ENCODE measurements at places on chromosomes 13 and 19.

GRCh38 chr13:110638814-110639806 lies 23.8 kb downstream of the NAXD start:
- DNase-seq, result no peak

DNA sequence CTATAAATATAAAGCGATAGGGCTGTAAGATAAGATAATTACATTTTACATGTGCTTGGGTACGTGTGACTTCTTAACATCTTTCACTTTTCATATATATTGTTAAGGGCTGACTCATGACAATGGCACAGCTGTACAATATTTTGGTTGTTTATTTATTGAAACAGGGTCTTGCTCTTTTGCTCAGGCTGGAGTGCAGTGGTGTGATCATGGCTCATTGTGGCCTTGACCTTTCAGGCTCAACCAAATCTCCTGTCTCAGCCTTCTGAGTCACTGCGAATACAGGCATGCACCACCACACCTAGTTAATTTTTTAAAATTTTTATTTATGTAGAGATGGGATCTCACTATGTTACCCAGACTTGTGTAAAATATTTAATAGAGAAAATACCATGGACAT lies 2532.4 kb upstream of the PCDH20 start:
- no peak for DNase-seq

- peak; percentile 59 for DNase-seq
Observed at GRCh38 chr19:58555369-58555885, 522 bp upstream of the CHMP2A start.

GRCh38 chr13:113403255-113404104 lies 39.5 kb upstream of the GRTP1 start:
- peak; percentile 57 for DNase-seq

DNA sequence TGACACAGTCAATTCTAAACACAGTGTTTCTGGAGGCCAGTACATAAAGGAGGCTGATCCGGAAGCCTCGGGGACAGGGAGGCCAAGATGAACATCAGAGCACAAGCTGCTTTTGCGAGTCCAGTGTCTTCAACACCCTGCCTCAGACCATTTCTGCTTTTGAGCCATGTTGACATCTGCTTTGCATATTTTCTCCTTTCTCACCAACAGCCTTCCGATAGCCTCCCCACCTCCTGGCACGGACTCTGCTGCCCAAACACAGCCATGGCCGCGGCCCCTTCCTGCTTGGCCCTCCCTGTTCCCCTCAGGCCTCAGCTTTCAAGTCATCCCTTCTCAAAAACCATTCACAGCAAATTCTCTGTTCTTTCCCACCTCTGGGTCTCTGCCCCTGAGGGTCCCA lies 3.6 kb downstream of the LRRC25 start:
- DNase-seq, result no peak

- no peak for DNase-seq
Observed at GRCh38 chr19:31181535-31181934, 167.7 kb downstream of the TSHZ3 start.

GRCh38 chr13:46154136-46154801 lies 27.7 kb downstream of the LCP1 start:
- DNase-seq, result no peak

DNA sequence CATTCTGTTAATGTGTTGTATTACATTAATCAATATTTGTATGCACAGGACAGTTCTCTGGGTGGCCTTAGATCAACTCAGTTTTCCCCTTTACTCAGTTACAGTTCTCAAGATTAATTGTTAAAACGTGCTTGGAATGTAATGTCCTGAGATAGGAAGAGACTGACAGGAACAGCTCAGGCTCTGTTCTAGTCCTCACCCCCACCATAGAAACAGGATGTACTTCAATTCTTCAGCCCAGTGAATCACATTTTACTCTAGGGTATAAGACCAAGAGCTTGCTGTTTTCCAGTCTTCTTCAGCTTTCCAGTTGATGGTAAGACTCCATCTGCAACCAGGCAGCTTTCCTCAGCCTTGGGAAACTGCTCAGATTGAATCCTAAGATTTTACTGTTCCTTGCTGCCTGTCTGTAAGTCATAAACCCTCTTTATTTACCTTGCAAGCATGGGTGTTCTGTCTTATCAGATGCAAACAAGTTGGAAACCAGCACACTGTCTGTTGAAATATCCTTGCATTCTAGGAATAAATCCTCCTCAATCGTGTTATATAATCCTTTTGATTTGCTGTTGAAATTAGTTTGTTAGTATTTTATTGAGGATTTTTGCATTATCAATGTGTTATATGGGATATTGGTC lies 836.9 kb upstream of the PCDH9 start:
- no peak for DNase-seq

DNA sequence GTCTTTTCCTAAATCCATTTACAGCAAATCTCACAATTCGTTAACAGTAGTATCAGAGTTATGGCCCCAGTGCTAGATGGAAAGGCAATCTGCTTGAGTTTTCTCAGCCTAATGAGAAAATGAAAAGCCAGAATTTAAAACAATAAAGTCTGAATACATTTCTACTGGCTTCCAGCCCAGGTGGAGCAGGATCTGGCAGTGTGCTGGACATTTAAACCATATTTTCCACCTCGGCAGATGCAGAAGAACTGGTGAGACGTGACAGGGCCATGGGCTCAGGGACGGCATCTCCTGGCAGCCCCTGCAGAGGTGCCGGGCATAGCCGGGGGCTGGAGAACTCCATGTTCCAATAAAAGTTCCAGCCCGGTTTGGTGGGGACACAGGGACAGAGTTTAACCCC lies 7.1 kb downstream of the SMIM7 start:
- no peak for DNase-seq

- no peak for DNase-seq
Observed at GRCh38 chr13:70051531-70051930, 56.1 kb upstream of the ATXN8OS start.

- peak; percentile 80 for DNase-seq
Observed at GRCh38 chr19:52343548-52343947, 7.5 kb downstream of the ZNF610 start.

GRCh38 chr13:31540281-31540680 lies 199.0 kb upstream of the RXFP2 start:
- no peak for DNase-seq

DNA sequence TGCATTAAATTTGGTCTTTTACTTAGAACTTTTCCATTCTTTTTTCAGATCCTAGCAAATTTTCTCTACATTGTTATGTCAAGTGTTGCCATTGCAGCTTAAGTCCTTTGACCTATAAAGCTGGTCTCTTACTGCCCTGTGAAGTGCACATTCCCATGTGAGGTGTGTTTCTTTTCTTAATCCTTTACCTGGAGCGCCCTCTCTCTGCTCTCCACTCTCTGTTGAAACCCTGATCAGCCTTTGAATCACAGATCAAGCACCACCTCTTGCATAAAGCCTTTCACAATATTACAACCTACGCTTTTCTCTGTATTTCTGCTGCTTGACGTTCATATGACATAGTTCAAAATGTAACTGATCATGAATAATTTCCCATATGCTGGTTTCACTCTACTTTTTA lies 84.8 kb downstream of the PCDH17 start:
- no peak for DNase-seq

GRCh38 chr19:14023404-14024235 lies 4.3 kb upstream of the RLN3 start:
- no peak for DNase-seq

- DNase-seq, result no peak
Observed at GRCh38 chr19:16837035-16837362, 7.8 kb downstream of the SIN3B start.

- no peak for DNase-seq
Observed at GRCh38 chr19:49125025-49125731, 5.8 kb downstream of the PPFIA3 start.

DNA sequence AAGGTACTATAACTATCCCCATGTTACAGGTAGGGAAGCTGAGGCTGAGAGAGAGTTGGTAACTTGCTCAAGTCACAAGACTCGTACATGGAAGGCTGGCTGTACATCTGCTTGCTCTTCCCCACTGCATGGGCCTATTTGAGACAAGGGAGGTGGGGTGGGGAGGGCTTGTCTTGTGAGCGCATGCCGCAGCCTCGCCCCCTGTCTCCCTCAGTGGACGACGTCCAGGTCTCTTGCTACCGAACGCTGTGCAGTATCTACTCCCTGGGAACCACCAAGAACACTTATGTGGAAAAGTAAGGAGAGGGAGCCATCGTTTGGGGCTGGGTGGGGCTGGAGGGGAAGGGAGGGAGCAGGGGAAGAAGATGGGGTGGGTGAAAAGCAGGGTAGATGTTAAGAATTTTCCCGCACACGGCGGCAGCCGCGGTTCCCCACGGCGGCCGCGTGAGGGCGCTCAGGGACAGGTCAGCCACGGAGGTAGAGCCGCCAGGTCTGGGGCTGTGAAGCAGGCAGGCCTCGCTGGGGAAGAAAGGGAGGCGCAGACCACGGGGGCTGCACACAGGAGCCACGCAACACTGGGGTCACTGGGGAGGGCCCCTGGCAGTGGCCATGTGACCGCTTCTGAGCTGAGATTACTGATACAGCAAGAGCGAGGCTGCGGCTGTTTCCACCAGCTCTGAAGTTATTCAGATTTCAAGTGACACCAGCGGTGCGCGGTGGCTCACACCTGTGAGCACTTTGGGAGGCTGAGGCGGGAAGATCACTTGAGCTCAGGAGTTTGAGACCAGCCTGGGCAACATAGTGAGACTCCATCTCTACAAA lies 81.5 kb downstream of the RYR1 start:
- DNase-seq, result peak; percentile 91

DNA sequence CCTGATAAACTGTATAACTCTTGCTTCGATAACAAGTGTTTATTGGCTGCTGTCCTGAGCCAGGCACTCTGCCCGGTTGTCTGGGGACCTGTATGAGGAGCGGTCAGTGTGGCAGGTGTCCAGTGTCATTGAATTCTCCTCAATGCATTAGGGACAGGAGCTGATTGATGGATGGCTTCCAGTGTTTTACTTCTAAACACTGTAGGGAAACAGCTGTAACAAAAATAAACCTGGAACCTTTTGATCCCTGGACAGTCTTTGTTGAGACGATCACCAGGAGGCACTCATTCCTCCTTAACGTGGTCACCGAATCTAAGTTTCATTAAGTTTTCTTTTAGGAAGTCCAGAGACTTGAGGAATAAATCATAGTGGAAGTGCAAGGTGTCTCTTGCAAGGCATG lies 17.9 kb downstream of the UBAC2 start:
- DNase-seq, result no peak

DNA sequence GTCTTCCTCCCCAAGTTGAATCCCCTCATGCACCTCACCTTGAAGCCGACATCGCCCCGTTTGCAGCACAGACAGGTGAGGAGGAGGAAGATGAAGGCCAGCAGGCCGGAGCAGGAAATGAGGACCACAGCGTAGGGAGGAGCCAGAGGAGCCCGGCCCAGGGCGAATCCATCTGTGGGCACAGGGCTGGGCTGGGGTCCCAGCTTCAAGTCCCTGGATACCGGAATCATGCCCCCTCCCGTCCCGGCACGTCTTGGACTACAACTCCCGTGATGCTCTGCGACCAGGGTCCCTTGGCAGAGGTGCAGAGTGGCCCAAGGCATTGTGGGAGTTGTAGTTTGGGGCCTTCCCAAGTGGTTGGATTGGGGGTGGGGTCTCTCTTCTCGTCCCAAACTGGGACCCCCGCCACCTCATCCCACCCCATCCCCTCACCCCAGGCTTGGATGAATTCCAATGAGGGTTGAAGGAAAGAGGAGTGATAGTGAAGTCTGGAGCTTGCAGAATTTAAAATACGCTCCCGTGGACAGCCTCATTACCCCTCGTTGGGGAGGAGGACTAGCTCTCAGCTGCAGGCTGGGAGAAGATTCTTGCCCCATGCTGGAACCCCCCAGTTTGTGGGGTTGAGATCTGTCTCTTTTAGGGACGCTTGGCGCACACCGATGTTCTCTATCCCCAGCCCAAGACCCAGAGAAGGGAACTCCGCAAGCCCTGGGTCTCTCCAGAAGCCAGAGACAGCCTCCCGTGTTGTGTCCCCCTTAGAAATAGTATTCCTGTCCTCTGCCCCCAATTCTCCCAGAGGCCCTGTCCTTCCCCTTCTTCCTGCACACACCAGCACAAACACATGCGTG lies 990 bp downstream of the LMTK3 start:
- DNase-seq, result peak; percentile 92

DNA sequence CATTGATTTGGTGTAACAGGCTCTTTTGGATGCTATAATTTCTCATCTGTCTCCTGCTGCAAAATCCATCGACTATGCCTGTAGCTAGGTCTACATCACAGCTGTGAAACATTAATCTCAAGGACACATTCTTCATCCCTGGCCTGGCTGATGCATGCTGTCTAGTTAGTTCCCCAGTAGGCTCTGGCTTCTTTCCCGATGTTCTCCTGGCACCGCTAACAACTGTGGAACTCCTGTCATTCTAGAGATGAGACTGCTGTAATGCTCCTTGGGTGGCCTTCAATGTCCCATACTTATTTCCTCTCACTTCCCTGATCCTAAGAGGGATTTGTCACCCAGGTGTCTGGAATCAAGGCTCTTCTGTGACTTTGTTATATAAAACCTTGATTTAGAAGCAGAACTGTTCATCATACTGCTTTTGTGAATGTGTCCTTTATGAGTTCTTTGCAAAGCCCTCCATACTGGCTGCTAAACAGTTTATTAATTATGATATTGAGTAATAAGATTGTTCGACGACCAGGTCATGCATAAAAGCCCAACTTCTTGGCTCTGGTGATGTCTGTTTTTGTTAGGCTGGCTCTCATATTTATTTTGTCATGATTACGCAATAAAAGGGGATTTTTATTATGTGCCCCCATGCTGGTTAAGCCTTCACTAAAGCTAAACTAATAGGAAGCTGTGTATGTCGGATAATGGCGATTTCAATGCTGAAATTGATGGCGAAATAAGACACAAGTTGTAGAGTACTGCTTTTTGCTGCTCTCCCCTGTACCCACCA lies 227.5 kb downstream of the DCT start:
- DNase-seq, result no peak

- no peak for DNase-seq
Observed at GRCh38 chr19:6235031-6235951, 44.5 kb downstream of the MLLT1 start.

DNA sequence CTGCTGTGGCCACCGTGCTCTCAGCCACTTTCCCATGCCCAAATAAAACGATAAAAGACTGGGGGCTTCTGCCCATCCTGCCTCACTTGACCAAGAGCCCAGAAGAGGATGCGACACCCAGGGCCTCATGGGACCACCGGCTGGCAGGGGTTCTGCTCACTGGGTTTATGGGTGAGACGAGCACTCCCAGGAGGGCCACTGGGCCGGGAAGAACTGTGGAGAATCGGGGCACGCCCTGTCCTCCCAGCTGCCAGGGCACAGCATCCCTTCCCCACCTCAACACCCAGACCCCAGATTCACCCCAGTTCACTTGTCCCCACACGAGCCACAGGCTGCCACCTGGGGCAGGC lies 4.7 kb upstream of the F10 start:
- DNase-seq, result peak; percentile 42

DNA sequence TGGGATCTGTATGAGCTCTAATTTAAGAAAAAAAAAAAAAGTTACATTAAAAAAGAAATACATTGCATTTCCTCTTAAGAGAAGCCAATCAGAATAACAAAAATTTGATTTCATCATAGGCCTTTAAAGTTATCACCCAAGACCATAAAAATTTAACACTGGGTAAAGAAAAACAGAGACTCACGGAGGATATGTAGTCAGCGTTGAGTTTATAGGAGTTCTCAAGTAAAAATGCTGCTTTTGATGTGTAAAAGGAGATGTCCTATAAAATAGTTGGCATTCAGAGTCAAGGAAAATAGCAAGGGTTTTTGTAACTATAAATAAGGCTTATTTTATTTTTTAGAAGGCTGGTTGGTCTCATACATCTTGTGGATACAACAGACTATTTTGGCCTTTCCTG lies 191.1 kb downstream of the EFNB2 start:
- no peak for DNase-seq
